Stimulated activated CD4-positive, alpha-beta T cell treated with anti-CD3 and anti-CD28 coated beads, TNF-alpha, amount 100 ng/mL, for 48 hours (primary cell): ENCODE measurements at places on chromosomes 6 and 20.

- no peak for DNase-seq
These were observed 14.9 kb upstream of the RFPL4B start for GRCh38 chr6:112332274-112332673.

DNA sequence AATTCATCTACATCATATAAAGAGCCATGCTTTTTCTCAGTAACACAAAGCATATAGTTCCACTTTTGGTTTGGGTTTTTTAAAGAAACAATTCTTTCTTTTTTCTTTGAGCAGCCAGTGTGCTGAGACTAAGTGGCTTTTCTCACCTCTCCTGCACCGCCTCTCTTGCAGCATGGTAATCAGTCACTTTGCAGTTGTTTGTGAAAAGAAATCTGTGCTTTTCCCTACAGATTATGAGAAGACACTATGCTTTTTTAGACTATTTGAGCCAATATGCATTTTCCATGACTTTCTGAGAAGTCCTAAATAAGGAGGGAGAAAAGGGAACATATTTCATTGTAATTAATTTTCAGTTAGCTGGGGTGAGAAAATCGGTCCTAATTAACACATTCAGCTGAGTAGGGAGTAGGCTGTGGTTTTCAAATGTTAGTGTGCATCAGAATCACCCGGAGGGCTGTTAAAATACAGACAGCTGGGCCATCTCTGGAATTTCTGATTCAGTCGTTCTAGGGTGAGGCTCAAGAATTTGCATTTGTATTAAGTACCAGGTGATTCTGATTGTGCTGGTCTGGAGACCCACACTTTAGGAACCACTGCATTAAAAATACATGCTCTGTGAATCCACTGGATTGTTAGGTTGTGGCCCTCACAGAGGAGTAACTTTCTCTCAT lies 155.2 kb downstream of the TINAG start:
- no peak for DNase-seq

DNA sequence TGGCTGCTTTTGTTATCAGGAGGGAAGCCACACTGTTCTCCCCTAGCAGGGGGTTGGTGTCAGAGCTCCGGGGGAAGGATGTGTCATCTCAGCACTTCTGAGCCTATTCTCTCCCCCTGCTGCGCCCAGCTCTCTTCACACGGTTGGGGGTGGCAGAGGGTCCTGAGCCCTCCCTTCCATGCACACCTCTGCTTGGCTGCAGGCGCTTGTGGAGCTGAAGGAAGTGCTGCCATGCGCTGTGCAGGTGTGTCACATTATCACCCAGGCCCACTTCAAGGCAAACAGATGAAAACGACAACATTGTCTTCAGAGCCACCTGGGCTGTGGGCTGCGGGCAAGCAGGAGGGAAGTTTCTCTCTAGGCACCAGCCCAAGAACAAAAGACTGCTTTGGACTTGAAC lies 263.4 kb downstream of the BMP7 start:
- DNase-seq = no peak

GRCh38 chr20:40628877-40629276 lies 60.2 kb downstream of the MAFB start:
- DNase-seq = no peak

DNA sequence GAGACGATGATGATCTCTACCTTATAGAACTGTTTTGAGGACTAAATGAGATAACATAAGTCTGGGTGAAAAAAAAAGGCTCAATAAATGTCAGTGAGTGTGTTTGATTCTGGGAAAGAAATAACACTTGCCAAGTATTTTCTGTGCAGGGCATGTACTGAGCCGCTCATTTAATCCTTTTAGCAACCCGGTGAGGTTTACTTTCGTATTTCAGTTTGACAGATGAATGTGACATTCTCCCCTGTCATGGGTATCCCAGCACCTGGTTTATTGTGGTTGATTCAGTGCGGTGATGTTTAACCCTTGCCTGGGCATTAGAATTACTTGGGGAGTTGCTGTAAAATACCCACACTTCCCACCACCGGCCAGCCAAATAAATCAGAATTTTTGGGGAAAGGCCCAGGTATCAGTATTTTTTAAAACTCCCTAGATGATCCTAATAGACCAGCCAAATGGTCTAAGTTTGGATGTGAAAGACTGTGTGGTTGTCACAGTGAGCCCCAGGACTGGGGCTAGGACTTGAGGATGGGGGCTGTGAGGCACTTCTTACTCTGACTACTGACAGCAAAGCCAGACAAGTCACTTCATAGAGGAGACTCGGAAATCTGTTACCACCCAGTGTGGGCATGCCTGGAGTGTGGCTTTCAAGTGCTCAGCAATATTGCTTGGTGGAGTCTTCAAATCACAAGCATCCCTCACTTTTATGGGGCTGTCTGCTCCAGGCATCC lies 100.2 kb upstream of the KCNG1 start:
- no peak for DNase-seq

DNA sequence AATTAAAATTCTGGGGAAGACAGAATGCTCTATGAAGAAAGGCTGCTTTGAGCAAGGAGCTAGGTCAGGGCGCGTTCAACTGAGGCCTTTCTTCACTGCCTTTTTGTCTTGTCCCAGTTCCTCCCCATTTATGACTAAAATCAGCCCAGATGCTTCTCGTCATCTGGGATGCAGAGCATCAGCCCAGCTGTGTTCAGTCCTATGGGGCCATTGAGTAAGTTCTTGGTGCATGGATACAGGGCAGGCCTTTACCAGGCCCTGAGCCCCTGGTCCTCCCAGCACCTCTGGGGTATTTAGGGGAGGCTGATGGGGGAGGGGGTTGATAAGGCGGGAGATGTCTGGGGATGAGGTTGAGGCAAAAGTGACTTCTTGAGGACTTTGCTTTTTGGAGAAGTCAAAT lies 55.7 kb downstream of the PTPN1 start:
- no peak for DNase-seq

- no peak for DNase-seq
These were observed 35.0 kb upstream of the RIN2 start for GRCh38 chr20:19723051-19723450.

DNA sequence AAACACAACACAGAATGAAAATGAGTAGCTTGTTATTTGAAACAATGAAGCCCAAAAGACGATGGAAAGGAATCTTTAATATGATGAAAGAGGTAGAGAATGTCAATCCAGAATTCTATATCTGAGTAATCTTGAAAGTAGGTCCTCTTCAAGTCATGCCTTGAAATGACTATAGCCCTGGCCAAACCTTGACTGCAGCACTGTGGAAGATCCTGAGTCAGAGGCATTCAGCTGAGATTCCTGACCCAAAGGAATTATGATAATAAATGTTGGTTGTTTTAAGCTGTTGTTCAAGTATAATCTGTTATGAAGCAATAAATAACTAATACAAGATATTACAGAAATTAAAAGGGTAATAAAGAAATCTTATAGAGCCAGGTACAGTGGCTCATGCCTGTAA lies 64.8 kb downstream of the IBTK start:
- DNase-seq = no peak

DNA sequence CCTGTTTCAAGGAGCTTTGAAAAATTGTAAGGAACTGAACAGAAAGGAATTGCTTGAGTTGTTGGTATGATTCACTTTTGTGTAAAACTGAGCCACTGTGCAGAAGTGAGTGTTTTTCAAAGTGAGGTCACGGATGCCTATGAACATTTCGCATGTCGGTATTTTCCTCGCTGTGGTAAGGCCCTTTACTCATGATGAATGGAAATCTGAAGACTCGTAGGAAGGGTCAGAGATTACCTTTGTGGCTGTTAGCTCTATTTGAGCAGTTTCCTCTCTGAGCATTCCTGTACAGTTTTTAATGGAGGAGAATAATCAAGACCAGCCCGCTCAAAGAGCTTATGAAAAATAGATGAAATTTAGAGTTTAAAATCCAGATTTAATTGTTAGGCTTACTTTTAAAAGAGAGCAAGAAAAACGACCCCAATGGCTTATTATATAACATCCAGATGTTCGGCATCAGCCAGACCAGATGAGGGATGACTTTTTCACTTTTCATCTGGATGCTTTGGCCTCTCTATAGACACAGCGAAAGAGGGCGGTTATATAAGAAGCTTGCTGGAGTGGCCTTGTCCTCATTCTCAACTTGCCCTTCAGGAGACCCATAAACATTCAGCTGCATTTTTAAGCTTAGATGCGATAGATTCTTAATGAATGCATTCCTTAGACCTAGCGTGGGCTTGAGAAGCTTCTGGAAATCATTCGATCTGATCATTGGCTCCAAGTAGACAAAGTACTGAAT lies 99.5 kb downstream of the CD83 start:
- DNase-seq = no peak

DNA sequence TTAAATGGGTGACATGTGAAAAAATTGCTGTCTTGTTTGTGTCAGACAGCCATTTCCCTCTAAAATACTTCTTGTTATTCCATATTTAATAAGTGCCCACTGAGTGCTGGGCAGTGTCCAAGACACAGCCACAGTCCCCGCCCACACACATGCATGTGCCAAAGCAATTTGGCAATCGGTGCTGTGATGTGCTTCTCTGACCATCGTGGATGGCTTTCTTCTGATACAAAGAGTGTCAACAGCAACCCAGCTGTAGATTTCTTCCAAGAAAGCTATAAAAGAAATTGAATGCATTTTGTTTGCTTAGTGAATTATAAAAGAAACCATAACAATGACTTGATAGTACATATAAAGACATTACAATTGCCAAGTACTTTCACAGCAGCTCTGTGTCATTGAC lies 140.5 kb upstream of the ATXN1 start:
- no peak for DNase-seq

- no peak for DNase-seq
These were observed 209.2 kb upstream of the ASCC3 start for GRCh38 chr6:101090281-101090680.

DNA sequence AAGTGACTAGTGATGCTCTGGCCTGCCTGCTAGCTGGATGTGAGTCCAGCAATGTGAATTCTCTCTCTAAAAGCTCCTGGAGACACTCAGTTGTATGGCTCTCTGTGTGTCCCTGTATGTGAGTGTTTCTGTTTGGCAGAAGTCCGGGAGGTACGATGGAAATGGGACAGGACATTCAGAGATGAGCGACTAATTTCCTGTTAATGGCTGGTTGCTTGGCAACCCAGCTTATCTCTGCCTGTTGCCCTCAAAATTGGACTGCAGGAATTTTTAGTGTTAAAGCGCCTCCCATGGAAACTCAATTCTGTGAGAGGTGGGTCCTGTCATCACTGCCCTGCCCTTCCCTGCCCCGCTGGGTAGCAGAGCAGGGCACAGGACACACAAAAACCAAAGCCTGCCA lies 136.8 kb upstream of the LRFN2 start:
- DNase-seq = no peak

- DNase-seq = no peak
These were observed 161.4 kb downstream of the CD109 start for GRCh38 chr6:73857341-73857890.

DNA sequence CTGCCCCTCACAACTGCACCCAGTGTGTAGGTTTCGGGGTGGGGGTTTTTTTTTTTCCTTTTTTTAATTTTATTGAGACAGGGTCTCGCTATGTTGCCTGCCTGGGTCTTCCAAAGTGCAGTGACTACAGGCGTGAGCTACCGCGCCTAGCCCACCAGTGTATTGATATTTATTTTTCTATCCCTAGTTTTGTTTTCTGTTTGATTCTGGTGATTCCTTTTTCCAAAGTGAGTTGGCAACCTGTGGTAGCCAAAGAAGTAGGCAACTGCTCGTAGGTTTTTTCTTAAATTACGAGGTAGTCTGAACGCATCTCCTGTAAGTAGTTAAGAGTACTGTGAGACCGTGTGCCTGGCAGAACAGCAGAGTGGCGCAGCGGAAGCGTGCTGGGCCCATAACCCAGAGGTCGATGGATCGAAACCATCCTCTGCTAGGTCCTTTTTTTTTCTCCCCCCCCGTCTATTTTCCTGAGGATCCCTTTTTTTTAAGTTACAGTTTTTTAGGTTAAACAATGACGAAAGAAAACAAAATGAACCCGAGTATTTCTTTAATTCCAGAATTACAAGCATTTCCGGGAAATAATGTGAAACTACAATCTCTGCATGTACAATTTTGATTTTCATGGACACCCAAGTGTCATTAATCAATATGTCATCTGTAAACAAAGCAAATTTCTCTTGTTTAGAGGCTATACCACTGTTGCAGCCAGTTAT lies 78.7 kb upstream of the BTN3A2 start:
- no peak for DNase-seq

DNA sequence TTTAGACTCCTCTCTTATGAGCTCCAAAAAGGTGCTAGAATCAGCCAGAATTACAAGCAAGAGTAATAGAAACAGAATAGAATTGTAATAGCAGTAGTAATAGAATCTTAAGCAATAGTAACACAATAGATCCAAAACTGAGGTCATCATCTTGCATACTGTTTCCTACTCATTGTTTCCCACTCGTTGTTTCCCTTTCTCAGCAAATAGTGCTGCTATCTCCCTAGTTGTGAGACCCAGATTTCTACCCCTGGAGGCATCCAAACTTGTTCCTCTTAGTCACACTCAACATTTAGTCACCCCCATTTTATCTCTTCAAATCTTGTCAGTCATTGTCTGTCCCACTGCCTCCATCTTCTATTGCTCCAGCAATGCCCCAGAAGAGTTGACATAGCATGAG lies 356.9 kb upstream of the MARCKS start:
- DNase-seq = no peak

- no peak for DNase-seq
These were observed 88.3 kb downstream of the SLX4IP start for GRCh38 chr20:10523443-10523842.

- no peak for DNase-seq
These were observed 345.0 kb downstream of the PTPRT start for GRCh38 chr20:42844751-42845150.

GRCh38 chr6:122422614-122423267 lies 23.3 kb downstream of the HSF2 start:
- DNase-seq = no peak
